MV-4-11 (cell line): ENCODE measurements at places on chromosomes 11 and 22.
A peak's percentile ranks its signal among the peaks of the same experiment; 100 is the strongest.

GRCh38 chr11:70717936-70718595 is 319.7 kb downstream of the CTTN start:
- peak; percentile 37 for DNase-seq

DNA sequence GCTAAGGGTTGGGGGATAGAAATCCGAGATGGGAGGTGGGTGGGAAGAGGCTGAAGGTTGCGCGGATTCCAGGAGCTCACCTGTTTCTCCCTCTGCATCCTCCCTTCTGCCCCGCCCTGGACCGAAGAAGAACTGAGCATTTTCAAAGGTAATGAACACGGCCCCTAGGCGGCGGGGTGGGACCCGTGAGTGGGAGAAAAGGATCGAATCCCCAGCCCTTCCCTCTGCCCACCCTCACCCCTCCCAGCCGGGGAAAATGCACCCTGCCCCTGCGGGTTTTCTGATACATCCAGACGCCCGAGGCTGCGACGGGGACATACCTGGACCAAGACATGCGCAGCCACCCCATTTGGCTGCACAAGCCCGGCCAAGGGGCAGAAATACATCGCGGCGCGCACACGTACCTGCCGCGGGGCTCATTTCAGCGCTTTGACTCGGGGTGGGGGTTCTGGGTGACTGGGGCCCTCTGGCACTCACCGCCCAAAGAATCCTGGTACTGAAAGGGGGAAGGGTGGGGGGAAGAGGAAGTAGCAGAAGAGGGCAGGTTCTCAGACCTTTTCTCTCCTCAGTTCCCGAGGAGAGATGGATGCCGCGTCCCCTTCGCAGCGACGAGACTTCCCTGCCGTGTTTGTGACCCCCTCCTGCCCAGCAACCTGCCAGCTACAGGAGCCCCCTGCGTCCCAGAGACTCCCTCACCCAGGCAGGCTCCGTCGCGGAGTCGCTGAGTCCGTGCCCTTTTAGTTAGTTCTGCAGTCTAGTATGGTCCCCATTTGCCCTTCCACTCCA is 6.0 kb downstream of the VSIG2 start:
- DNase-seq: no peak

DNA sequence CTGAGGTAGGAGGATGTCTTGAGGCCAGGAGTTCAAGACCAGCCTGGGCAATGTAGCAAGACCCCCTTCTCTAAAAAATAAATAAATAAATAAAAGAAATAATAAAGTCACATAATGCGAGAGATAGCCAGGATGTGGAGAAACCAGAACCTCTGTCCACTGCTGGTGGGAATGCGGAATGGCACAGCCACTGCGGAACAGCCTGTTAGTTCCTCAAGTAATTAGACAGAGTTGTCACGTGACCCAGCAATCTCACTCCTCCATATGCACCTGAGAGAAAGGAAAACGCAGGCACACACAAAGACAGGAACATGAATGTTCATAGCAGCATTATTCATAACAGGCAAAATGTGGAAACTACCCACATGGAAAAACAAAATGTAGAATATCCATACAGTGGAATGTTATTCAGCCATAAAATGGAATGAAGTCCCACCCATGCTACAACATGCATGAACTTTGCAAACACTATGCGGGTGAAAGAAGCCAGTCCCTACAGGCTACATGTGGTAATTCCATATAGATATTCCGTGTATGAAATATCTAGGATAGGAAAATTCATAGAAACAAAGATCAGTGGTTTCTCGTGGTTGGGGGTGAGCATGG is 27.4 kb downstream of the LIF start:
- DNase-seq: no peak

GRCh38 chr22:20102203-20102780 is 13.6 kb upstream of the RANBP1 start:
- DNase-seq: no peak

GRCh38 chr11:2109541-2110019 is 29.6 kb downstream of the IGF2 start:
- no peak for DNase-seq

DNA sequence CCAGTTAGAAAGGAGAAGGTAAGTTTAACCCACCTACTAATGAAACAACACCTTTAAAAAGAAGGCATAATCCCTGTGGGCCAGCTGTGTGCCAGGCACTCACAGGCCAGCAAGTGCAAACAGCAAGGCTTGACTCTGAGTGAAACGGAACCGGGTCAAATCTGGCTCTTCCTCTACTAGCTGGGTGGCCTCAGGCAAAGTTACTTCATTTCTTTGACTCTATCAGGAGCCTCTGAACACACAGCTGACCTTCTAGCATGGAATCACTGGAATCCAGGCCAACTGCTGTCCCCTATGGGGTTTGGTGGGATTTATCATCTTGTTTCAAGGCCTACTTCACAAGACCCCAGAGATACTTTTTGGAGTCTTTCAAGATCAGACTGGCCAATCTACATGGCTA is 3.3 kb downstream of the RAB38 start:
- DNase-seq: no peak
